OCI-M1 (cell line): ENCODE measurements at places on chromosomes 6 and 20.

DNA sequence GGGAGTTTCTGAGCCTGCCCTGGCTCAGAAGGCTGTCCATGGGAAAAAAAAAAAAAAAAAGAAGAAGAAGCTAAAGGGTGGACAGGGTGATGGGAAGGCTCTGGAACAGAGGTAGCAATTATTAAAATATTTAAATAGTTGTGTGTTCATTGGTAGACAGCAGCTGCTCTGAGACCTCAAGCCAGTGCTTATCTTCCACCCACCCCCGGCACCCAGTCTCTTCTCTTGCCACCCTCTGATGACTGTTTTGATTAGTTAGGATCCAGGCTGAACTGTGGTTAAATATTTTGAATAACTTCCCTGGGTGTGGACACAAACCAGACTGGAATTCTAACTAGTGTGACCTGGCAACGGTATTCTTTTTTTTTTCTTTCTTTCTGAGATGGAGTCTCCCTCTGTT is 16.9 kb upstream of the SRSF3 start:
- DNase-seq, result peak; percentile 44

- no peak for DNase-seq
Observed at GRCh38 chr6:90645634-90646033, 58.8 kb upstream of the MAP3K7 start.

DNA sequence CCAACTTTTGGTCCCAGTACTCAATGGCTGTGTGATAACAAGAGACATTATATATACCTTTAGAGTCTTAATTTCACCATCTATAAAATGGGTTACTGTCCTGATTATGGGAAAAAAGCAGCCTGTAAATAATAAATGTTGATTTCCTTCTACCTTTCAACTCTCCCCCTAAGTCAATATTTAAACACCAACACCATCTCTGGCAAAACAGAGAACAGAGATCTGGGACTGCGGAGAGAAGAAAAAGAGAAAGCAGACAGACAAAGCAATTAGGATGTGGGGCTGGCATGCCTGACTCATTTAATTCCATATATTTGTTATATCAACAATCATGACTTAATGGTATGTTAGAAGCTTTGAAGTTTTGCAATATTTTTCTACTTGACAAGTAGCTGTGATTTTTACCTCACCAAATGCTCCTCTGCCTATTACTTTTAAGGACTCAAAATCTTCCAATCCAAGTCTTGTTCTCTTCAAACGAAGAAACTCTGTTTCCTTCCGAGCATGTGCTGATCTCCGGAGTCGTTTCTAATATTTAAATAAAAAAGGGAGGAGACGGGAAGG is 23.3 kb downstream of the STK38 start:
- DNase-seq, result no peak

DNA sequence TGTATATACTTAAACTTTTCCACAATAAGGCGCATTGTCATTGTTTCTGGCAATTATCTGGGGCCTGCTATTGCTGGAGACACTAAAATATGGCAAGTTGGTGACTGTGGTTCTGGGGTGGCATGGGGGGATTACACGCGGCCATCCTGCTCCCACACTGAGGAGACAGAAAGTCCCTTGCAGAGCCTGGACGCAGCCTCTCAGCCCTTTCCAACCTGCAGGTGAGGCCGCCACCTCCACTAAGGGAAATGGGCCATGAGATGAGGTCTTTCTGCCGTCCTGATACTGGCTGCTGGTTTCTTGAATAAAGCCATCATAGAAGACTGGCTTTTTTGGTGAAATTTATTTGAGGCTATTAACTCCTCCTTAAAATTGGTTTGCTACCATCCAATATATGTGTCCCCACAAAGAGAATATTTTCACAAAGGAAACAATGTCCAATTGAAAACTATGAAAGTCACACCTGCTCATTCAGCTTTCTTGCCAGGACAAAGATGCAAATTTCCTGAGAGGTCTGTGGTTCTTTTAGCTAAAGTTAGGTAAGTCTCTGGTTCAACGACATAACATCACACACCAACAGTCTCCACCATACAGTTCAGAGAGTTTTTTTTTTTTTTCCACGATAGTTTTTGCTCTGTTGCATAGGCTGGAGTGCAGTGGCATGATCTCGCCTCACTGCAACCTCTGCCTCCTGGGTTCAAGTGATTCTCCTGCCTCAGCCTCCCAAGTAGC is 13.0 kb downstream of the TXNDC5 start:
- no peak for DNase-seq

DNA sequence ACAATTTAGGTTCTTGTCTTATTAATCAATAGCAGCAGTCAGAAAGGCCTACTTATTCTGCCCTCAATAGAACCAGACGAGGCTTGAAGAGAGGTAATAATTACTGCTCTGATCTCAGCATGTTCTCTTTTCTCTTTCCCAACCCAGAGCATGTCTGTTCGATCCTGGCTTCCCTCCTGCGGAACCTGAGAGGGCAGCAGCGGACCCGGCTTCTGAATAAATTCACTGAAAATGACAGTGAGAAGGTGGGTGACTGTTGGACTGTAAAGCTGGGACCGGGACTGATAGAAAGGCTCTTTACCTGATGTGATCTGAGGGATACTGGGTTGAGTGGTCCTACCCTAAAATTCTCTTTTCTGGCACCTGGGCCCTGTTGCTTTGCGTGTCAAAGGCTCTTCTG is 63.0 kb upstream of the VSTM2L start:
- DNase-seq, result no peak

DNA sequence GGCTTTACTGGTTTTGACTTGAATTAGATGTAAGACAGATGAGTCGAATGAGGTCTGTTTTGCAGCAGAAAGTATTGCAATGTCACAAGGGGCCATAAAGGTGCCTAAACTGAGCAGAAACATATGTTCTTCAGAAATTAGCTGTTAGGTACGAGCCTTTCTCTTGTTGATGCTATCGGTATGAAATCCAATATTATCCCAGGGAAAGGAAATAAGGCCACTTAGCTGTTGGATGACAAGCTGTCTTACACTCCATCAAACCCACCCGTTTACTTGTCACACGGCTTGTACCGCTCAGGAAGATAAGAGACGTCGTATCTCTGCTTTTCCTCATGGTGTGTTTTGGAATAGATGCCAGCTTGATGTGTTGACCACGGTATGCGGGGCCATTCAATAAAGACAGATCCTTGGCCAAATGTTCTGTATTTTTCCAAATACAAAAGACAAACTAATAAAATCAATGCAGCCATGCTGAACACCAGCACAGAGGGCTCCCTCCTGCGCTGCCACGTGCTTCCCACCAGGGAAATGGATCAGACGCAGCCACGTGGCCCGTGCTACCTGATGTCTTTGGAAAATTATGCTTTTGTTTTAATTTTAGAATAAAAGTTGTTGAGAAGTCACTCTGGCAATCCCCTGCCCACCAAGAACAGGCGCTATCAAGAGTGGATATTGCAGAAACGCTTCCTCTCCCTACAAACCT is 255.9 kb upstream of the SULF2 start:
- no peak for DNase-seq

DNA sequence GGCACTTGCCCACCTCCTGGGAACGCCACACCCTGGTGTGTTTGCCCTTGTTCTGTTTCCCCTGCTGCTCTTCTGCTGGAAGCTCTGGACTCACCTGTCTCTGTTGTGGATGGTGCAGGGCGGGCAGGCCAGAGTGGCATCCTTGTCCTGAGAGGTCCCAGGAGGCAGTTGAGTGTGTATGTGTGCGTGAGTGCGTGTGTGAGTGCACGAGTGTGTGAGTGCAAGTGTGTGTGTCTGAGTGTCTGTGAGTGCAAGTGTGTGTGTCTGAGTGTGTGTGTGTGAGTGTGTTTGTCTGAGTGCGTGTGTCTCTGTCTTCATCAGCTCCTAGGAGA is 12.2 kb downstream of the IGF2R start:
- DNase-seq, result no peak

GRCh38 chr20:56171087-56172012 is 77.2 kb upstream of the MC3R start:
- peak; percentile 26 for DNase-seq
